ENCODE measurements at places on chromosomes 7 and 10.
A peak's percentile ranks its signal among the peaks of the same experiment; 100 is the strongest.

- no peak overlapping the region for H3K4me3 ChIP-seq
- peaks cover 39% of the 10 kb centered on the region for H3K4me1 ChIP-seq
- H3K27me3 ChIP-seq, result peaks cover 9% of the 10 kb centered on the region
- H3K36me3 ChIP-seq, result no peaks in the 10 kb centered on the region
- no peak for DNase-seq
These were observed 94.9 kb downstream of the PTPRE start for GRCh38 chr10:128001849-128002248.

- no peak overlapping the region for H3K4me3 ChIP-seq
- no peaks in the 10 kb centered on the region for H3K27me3 ChIP-seq
- peaks cover 21% of the 10 kb centered on the region for H3K4me1 ChIP-seq
- no peak overlapping the region for H3K27ac ChIP-seq
- no peaks in the 10 kb centered on the region for H3K36me3 ChIP-seq
These were observed 203.9 kb downstream of the TEX36 start for GRCh38 chr10:125479059-125479458.

DNA sequence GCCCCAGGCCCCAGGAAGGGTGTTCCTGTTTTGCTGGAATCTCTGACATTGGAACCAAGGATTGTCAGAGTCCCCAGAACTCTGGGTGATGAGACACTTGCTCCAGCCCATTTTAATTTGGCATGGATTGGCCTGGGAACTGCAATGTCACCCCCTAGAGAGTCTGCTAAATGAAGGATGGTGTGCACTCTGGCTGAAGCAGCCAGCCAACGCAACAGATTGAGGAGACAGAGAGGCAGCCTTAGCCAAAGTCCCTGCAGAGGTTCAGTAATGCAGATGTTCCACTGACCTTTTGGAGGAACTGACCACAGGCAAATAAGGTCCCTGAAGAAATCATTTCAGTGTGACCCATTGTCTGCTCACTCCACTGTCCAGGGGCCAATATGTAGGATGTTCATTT lies 13.4 kb downstream of the LRRC18 start:
- H3K4me3 ChIP-seq, result no peak overlapping the region
- H3K27ac ChIP-seq, result no peak overlapping the region
- no peak for DNase-seq
- H3K4me1 ChIP-seq, result peaks cover 10% of the 10 kb centered on the region
- no peaks in the 10 kb centered on the region for H3K36me3 ChIP-seq
- no peaks in the 10 kb centered on the region for H3K27me3 ChIP-seq

DNA sequence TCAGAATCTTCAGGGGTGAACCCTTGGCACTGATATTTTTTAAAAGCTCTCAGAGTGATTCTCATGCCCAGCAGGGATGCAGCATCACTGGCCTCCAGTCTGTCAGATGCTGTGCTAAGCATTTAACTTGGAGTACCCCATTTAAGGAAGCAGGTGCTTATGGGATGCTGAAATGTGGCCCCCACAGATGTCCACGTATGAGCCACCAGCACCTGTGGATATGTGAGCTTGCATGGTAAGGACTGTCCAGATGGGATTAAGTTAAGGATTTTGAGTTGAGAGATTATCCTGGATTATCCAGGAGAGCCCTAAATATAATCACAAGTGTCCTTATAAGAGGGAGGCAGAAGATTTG lies 17.7 kb downstream of the CHST3 start:
- peak overlapping the region; percentile 79 for H3K4me3 ChIP-seq
- peaks cover 2% of the 10 kb centered on the region for H3K36me3 ChIP-seq
- no peaks in the 10 kb centered on the region for H3K27me3 ChIP-seq

GRCh38 chr7:45149606-45150005 lies 8.0 kb upstream of the RAMP3 start:
- no peaks in the 10 kb centered on the region for H3K36me3 ChIP-seq
- no peak overlapping the region for H3K4me3 ChIP-seq
- H3K27ac ChIP-seq, result no peak overlapping the region
- DNase-seq, result no peak

GRCh38 chr7:101972627-101973026 lies 155.2 kb downstream of the CUX1 start:
- peaks cover 28% of the 10 kb centered on the region for H3K4me1 ChIP-seq
- no peak overlapping the region for H3K4me3 ChIP-seq
- H3K27ac ChIP-seq, result peak overlapping the region; percentile 71
- no peaks in the 10 kb centered on the region for H3K36me3 ChIP-seq
- H3K27me3 ChIP-seq, result no peaks in the 10 kb centered on the region

- H3K36me3 ChIP-seq, result no peaks in the 10 kb centered on the region
- no peak for DNase-seq
- no peak overlapping the region for H3K4me3 ChIP-seq
- no peaks in the 10 kb centered on the region for H3K4me1 ChIP-seq
- no peak overlapping the region for H3K27ac ChIP-seq
These were observed 232.6 kb upstream of the CDC14C start for GRCh38 chr7:48691788-48692187.

DNA sequence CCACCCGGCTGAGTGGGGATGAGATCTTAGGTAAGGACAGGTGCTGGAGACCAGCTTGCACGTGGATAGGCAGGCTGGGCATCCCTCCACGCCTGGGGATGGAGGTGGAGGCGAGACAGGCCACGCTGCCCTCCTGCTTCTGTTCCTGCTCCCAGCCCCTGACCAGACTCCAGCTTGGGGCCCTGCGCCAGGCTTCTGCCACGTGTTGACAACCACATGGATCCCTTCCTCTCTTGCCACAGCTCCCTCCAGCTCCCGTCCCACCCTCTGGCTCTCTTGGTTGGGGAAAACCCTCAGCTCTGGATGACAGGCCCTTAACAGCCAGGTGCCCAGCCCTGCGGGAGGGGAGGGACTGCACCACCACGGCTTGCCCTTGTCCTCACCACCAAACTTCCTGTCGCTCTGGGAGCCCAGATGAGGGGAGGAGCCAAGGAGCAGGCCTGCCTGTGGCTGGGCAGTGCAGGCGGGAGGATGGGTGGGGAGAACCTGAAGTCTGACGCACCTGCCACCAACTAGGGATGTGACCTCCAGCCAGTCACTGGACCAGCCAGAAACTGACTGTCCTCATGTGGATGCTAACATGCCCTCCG lies 36.0 kb downstream of the KCNH2 start:
- no peak overlapping the region for H3K4me3 ChIP-seq
- no peak for DNase-seq
- H3K4me1 ChIP-seq, result peaks cover 15% of the 10 kb centered on the region
- no peaks in the 10 kb centered on the region for H3K36me3 ChIP-seq

DNA sequence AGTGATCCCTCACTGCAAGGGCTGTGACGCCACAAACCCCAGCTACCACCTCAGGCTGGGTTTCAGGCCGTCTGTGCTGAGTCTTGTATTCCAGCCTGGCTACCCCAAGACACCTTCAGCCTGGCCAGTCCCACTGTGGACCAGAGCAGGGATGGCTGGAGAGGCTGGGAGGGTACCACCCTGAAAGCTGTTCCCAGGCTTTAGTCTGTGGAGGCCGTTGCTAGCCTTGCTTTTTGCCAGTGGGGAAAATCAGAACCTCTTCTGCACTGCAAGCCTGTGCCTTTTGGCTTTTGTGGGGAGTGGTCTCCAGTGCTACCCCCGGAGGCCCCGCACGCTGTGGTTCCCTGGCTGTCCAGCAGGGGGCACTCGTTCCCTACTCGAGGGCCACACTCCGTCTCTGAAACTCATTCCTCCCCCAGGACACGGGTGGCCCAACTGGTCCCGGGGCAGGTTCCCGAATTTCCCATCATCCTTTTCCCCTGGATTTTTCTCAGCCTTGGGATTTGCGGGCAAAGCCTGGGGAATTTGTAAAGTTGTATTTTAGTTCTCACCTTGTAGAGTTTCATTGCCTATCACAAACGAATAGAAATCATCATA lies 128.4 kb upstream of the BTBD16 start:
- peaks cover 30% of the 10 kb centered on the region for H3K36me3 ChIP-seq
- peak; percentile 73 for DNase-seq
- H3K27ac ChIP-seq, result no peak overlapping the region
- H3K27me3 ChIP-seq, result no peaks in the 10 kb centered on the region
- H3K4me1 ChIP-seq, result peaks cover 53% of the 10 kb centered on the region

DNA sequence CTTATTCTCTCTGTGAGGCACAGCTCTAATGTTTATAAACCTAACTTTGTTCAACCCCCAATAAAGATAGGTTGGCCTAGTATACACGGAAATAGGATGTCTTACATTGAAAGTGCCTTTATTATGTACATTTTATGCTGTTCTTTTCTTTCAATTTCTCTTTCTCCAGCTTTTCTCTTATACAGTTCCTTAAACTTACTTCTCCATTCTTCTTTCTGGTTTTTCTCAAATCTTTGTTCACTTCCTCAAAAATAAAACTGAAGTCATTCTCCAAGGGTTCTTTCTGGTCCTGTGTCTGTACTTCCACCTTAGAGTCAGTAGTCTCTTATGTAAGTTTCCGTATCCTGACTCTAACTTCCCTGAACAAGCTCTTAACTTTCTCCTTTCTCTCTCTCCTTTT lies 29.2 kb upstream of the NAMPT start:
- no peak for DNase-seq
- H3K4me3 ChIP-seq, result no peak overlapping the region
- H3K27me3 ChIP-seq, result no peaks in the 10 kb centered on the region
- no peaks in the 10 kb centered on the region for H3K4me1 ChIP-seq

- H3K36me3 ChIP-seq, result peaks cover 33% of the 10 kb centered on the region
- no peak for DNase-seq
- no peak overlapping the region for H3K27ac ChIP-seq
- no peaks in the 10 kb centered on the region for H3K27me3 ChIP-seq
- no peak overlapping the region for H3K4me3 ChIP-seq
These were observed 23.4 kb downstream of the IRF5 start for GRCh38 chr7:128961030-128961659.

DNA sequence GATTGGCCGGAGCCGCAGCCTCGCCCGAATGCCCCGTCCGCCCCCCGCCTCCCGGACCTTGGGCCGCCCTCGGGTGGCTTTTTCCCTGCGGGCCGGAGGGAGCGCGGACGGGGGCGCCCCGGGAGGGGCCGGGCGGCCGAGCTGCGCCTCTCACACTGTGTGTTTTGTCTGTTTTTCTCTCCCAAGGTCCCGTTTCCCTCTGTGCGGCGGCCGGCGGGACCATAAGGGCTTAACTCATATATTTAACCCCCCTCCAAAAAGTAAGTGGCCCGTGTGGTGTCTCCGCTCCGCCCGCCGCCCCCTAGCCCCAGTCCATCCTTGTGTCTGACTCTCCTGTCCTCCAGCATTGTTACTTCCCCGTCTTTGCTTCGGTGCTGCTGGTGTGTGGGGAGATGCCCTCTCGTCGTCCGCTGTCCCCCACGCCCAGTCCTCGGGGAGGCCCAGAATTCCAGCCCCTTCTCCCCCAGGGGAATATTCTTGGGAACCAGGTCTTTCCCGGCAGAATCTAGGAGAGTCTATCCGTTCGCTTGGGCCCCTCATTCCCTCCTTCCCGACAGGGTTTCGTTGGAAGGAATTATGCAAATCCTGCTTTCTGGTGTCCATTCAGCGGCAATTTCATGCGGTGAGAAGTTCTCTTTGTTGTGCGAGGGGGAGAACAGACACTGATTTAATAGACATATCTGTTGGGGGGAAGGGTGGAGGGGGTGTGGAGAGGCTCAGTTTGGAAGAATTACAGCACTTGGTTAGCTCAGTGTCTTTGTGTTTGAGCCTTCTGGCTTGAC lies 1.3 kb downstream of the LCOR start:
- peak overlapping the region; percentile 100 for H3K4me3 ChIP-seq
- peak; percentile 37 for DNase-seq
- H3K36me3 ChIP-seq, result peaks cover 5% of the 10 kb centered on the region
- H3K27me3 ChIP-seq, result peaks cover 4% of the 10 kb centered on the region
- H3K27ac ChIP-seq, result peak overlapping the region; percentile 99

DNA sequence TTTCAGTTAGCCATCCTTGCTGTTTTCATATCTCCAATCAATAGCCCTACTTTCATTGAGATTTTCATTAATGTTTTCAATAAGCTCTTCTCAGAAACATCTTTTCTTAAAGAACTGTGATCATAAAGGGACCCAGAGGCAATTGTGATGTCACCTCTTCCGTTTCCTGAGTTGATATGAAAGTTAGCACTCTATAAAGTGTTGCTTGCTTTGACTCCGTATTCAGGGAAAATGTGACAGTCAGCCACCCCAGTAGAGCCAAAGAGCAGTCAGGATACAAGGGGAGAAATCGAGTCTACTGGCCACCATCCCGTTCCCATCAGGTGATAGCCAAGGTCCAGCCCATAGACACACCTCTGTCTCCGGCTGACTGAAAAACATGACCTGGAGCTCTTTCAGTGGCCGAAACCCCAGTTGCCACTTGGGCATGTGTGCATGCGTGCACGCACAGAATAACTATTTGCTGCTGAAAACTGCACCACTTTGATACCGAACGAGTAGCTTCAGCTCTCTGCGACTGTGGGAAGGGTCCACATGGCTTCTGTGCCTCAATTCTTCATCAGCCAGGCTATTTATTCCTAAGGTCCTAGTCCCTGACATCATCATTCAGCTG lies 291.4 kb downstream of the USP6NL start:
- H3K36me3 ChIP-seq, result peaks cover 52% of the 10 kb centered on the region
- H3K27me3 ChIP-seq, result no peaks in the 10 kb centered on the region
- H3K27ac ChIP-seq, result no peak overlapping the region
- no peak overlapping the region for H3K4me3 ChIP-seq
- no peak for DNase-seq

GRCh38 chr10:46995234-46995633 lies 84.0 kb downstream of the PTPN20 start:
- H3K4me3 ChIP-seq, result no peak overlapping the region
- H3K36me3 ChIP-seq, result no peaks in the 10 kb centered on the region
- no peaks in the 10 kb centered on the region for H3K27me3 ChIP-seq
- H3K27ac ChIP-seq, result no peak overlapping the region

- H3K4me3 ChIP-seq, result no peak overlapping the region
- H3K36me3 ChIP-seq, result no peaks in the 10 kb centered on the region
- no peaks in the 10 kb centered on the region for H3K27me3 ChIP-seq
- no peak for DNase-seq
- H3K27ac ChIP-seq, result no peak overlapping the region
These were observed 264.1 kb downstream of the PHF14 start for GRCh38 chr7:11237742-11238141.

GRCh38 chr10:114087655-114088054 lies 44.0 kb downstream of the ADRB1 start:
- DNase-seq, result no peak
- H3K27ac ChIP-seq, result no peak overlapping the region
- H3K4me3 ChIP-seq, result no peak overlapping the region
- no peaks in the 10 kb centered on the region for H3K27me3 ChIP-seq

GRCh38 chr7:42831006-42831717 lies 80.7 kb downstream of the C7orf25 start:
- H3K4me1 ChIP-seq, result peaks cover 9% of the 10 kb centered on the region
- DNase-seq, result no peak
- H3K27me3 ChIP-seq, result no peaks in the 10 kb centered on the region
- H3K27ac ChIP-seq, result no peak overlapping the region
- H3K4me3 ChIP-seq, result no peak overlapping the region
- no peaks in the 10 kb centered on the region for H3K36me3 ChIP-seq
